ENCODE measurements at places on chromosomes 4 and X.

DNA sequence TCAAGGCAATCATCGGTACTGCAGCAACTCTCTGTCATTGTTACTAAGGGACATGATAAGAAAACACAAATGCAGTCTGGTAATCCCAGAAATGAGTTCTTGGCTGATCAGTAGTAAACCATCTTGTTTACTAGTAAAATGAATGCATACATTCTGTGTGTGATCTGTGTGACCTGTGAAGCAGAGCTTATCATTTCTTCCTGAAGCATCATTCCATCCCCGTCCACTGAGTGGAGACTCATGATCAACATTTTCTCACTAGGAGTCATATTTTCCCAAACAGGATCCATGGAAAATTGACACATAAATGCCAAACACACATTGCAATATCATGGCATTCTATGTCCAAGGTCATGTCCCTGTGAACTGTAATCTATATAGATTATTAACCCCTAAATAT lies 226.1 kb downstream of the ANKRD50 start:
- no peak for DNase-seq

DNA sequence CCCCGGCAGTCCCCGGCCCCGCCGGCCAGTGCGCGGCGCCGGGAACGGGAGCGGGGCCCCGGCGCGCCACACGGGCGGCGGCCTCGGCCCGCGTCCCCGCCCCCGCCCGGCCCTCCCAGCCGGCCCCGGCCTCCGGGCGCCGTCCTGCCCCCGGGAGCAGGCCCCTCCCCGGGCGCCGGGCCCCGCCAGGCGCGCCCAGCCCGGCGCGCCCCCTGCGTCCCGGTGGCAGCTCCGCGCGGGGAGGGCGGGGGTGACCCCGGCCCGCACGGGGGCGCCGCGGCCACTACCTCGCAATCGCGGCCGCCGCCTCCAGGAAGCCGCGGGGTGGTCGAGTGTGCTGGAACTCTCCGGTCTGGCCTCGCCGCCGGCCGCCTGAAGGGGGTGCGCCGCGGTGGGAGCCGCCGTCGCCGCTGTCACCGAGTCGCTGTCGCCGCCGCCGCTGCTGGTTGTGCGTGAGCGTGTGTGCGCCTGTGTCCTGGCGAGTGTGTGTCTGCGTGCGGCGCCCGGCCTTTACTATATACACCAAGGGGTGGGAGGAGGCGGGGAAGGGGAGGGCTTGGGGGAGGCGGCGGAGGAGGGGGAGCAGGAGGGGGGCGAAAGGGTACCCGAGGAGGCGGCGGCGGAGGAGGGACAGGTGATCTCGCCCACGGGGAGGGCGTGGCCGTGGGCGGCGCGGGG lies at the start of gene RAI2:
RAI2 (minus strand) TSS at position 488 of the 678 bp plus-strand sequence. CDS start 59,288 bp downstream, outside the sequence.
- no peak for DNase-seq

DNA sequence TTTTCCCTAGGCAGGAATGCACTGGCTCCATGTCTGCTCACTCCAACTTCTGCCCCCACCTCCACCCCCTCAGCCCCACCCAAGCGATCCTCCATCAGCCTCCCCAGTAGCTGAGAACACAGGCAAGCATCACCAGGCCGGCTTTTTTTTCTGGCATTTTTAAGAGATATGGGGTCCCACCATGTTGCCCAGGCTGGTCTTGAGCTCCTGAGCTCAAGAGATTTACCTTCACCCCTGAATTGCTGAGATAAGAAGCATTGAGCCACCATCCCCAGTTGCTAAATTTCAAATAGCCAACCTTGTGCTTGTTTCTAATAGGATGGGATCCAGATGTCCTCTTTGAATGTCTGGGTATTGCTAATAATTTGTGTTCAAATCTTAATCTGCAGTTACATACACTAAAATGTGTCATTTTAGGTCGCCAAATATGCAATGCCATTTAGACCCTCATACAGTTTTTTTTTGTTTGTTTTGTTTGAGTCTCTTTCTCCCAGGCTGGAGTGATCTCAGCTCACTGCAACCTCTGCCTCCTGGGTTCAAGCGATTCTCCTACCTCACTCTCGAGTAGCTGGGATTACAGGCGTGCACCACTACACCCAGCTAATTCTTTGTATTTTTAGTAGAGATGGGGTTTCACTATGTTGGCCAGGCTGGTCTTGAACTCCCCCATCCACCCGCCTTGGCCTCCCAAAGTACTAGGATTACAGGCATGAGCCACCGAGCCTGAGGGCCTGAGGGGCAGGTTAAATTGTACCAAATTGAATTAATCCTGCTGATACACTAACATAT lies 8.8 kb downstream of the LARP7 start:
- no peak for DNase-seq

GRCh38 chr4:1239950-1240307 lies 9.0 kb downstream of the CTBP1 start:
- DNase-seq = no peak

DNA sequence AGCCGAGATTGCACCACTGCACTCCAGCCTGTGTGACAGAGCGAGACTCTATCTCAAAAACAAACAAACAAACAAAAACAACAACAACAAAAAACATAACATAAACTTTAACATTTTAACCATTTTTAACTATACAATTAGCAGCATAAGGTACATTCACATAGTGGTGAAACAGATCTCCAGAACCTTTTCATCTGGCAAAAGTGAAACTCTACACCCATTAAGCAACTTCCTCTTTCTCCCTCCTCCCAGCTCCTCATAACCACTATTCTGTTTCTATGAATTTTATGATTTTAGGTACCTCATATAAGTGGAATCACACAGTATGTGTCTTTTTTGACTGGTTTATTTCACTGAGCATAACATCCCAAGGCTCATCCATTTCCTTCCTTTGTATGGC lies 103.6 kb downstream of the FAM13A start:
- DNase-seq = no peak

DNA sequence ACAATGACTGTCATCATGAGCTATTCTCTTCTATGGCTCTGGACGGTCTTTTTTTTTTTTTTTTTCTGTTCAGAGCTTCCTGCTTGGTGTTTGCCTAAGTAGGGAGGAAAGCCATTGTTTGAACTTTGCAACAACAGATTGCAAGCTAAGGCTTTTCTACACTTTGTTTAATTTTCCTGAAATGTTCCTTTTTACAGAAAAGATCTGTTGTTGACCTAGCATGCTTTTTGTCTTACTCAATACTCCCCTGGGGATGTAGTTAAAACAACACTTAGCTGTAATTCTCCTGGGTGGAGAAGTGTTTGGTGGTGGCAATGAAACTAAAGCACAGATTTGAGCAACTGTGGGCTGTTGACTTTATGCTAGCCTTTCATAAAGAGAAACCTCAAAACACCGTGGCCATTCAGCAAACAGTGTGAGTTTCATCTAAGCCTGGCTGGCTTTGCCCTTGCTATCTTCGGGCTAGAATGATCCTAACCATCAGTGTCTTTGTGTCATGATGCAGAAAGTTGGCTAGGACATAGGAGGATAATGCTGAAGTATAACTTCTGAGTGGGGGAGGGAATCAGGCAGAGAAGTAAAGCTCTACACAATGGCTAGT lies 110.5 kb downstream of the ANXA3 start:
- DNase-seq = peak; percentile 48

GRCh38 chr4:46393606-46394005 lies 3.7 kb upstream of the GABRA2 start:
- DNase-seq = no peak

DNA sequence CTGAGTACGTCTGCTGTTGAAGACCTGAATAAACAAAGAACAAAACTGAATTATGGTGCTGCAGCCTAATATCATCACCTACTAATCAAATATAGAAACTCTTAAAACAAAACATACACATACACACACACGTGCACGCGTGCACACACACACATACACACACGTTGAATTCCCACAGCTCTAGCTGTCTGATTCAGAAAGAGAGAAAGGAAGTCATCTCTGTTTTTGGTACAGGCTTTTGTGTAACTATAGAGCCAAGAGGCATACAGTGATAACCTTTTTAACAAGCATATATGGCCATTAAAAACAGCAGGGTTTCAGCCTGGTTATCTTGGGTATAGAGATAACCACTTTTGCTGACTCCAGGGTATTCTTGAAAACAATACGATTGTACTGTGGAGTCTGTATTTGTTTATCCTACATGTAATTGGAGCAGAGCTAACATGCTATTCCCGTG lies 823.2 kb downstream of the CCSER1 start:
- DNase-seq = no peak

- DNase-seq = no peak
Measured at GRCh38 chr4:11894221-11894620, 465.5 kb upstream of the HS3ST1 start.

- no peak for DNase-seq
Measured at GRCh38 chr4:620201-620600, 5.2 kb upstream of the PDE6B start.

DNA sequence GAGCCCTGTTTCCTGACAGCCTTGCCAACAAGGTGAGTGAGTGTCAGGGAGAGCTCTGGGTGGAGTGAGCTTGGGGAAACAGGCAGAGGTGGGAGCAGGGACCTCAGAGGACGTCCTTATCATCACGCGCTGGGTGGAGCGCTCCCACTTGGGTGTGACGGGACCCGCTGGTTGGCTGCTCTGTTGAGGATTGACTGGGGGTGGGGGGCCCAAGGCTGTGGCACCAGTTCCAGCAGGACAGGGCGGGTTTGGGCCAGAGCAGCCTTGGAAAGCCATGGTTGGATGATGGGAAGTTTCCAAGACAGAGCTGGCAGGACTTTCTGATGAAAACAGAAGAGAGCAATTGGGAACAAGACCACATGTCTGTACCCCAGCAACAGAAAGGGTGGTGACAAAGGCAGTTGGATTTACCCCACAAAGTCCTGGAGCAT lies 3.0 kb upstream of the PCGF3 start:
- no peak for DNase-seq

GRCh38 chr4:75018811-75019479 lies 86.0 kb downstream of the PARM1 start:
- no peak for DNase-seq

- DNase-seq = no peak
Measured at GRCh38 chr4:173174594-173175012, 6.0 kb downstream of the GALNT7 start.

DNA sequence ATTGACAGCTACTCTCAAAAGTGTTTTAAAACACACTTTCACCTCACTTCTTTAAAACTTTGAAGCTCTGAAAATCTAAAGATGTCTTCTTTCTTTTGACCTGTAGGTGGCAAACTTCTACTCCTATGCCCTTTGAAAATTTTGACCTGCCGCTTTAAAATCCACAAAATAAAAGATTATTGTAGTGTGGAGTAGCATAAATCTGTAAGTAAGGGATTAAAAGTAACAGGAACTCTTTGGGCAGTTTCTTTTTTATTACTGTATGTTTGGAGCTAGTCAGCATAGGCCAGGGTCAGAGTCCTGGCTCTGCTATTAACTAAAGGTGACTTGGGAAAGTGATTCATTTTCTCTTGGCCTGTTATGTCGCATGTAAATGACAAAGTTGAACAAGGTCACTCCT lies 25.5 kb downstream of the BBS12 start:
- DNase-seq = no peak

DNA sequence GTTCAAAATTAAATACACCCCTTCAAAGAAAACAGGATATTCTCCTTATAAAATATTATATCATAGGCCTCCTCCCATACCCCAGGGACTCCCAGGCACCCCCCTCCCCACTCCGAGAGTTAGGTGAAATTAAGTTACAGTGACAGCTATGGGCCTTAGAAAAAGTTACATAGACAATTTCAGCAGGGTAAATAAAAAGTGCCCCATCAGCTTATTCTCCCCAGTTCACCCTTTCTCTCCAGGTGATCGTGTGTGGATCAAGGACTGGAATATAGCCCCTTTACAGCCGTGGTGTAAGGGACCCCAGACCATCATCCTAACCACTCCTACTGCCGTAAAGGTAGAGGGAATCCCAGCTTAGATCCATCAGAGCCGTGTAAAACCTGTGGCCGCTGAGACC lies 147.6 kb upstream of the FGF16 start:
- DNase-seq = no peak

DNA sequence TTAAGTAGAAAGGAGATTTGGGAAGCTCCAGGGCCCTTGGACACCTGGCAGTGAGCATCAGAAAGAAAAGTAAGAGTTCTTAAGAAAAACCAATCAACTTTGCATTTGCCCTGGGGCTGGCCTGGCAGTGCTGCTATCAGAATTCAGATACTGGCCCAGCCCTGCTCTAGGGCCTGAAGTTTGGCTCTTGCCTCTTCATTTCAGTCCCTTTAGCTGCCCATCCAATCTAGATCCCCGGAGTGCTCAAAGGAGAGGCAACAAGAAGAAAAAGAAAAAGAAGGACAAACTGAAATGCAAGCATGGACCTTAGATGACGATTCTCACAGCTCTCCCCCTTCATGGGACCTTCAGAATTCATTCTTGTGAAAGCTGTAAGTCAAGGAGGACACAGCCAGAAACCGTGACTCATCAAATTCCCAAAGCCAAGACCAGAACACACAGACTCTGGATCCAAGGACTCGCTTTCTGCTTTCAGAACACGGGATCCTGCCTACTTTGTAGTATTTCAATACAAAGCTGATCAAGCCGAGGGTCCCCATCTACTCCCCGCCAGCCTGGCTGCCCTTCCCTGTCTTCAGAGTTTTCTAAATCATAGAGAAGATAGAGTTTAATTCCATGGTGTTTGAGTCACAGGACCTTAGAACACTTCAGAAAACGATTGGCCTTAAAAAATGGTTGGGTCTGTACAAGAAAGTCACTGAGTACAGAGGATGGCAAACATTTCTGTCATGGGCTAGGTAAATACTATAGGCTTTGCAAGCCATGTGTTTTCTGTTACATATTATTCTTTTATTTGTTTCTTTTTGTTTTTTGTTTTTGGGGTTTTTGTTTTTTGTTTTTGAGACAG lies 103.7 kb downstream of the RBM47 start:
- DNase-seq = peak; percentile 81

DNA sequence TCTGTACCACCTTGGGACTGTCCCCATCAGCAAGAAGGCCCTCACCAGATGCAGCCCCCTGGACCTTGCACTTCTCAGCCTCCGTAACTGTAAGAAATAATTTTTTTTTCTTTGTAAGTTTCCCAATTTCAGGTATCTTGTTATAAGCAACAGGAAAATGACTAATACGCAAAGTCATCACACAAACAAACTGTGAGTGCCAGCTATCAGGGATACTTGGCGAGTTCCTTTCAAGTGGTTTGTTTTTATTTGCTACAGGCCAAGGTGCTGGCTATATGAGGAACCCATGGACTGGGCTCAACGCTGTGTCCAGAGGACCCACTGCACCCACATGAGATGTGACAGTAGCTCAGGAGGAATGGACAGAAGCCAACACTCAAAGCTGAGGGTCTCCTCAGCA lies 11.5 kb upstream of the GPM6B start:
- no peak for DNase-seq

- DNase-seq = no peak
Measured at GRCh38 chr4:26365537-26366150, 44.8 kb downstream of the RBPJ start.

All from astrocyte of the cerebellum (primary cell).